DMS 273 treated with DMSO at 0.1 percent for 48 hours (cell line): ENCODE measurements at places on chromosomes 5 and 9.

DNA sequence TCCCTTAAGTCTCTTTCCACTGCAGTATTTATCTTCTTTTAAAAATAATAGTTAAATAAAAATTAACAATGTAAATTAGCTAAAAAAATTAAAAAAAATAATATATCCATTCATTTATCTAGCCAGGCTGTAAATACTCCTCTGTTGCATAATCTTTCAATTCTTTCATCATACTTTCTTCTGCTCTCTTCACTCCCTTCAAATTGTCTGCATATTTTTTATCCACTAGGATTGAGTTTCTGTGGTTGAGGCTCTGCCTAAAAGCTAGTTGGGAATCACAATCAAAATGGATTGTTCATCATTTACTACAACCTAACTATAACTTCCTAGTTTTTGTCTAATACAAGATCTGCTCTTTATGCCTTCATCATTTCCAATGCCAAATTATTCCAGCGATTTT lies 182.2 kb downstream of the PDE4D start:
- no peak for DNase-seq

DNA sequence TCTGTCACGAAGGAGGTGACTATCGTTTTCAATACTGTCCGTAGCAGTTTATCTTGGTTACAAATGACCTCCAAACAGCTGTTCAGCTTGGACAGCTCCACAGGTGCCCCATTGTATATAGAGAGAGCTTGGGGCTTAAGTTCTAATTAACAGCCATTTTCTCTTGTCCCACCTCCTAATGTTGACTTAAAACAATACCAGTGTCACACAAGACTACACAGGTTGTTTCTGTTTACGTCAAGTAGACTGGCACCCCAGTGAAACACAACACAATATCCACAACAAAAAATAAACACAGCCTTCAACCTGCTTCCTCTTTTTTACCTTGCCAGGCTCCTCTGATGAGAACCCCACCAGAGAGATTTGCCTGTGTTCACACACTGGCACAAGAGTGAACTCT lies 39.8 kb upstream of the TLE1 start:
- DNase-seq, result no peak

- no peak for DNase-seq
Measured at GRCh38 chr9:131046581-131047202, 37.7 kb downstream of the LAMC3 start.

DNA sequence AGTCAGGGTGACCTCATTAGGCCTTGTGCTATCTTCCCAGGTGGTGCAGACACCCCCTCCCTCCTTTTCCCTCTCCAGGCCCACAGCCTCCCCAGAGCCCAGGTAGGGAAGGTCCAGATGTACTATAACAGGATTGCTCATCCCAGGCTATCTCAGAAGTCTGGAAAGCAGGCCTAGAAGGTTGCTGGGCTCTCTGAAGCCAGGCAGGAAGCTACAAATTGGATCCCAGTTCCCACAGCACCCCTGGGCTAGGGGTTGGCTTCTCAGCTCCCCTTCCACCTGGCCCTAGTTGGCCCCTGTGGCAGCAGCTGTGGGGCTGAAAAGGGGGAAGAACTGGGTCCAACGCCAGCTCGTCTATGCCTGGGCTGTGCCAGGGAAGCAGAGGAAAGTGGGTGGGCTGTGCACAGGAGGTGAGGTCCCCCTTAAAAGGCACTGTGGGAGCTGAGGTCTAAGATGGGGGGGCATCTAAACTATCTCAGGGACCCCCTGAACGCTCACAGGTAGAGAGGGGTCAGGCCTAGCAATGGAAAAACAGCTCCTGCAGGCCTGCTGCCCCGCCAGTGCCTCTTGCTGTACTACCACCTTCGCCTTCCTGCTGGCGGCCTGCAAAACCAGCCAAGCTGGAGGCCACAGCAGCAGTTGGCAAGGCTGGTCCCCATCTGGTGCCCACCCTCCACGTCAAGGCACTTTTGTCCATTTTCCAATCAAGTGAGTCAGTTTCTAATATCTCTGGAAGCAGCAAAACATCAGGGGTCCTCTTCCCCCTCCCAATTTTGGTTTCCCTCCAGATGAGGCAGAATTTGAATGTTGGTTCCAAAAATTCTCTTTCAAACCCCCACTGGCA lies 13.3 kb upstream of the PSMD5 start:
- DNase-seq, result peak; percentile 62

GRCh38 chr5:59361454-59361853 lies 532.1 kb downstream of the PDE4D start:
- no peak for DNase-seq
